Activated CD4-positive, alpha-beta T cell treated with anti-CD3 and anti-CD28 coated beads, Interleukin-2, Interleukin-6, amounts not matched to agents 100 ng/mL and 50 ng/mL, durations not matched to agents 16 hours and 8 hours (primary cell): ENCODE measurements at places on chromosomes 6 and 20.

GRCh38 chr6:16352821-16353438 lies 114.5 kb downstream of the GMPR start:
- no peak for DNase-seq

DNA sequence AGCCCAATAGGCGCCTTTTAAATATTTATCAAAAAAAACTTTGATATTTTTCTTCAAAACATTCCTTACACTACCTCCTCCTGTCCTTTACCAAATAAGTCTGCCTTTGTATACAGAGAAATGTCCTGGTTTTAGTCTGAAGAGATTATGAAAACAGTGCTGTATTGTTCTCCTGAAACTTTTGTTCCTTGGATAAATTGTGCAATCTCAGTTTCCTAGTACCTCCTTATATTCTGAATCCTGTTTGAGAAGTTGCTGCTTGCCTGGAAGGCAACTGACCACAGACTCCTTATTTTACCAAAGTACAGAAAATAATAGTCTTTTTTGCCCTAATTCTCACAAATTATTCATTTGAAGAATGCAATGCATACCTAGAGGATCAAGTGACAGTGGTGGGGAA lies 349.5 kb downstream of the EPHA7 start:
- DNase-seq, result no peak

GRCh38 chr6:1872649-1873131 lies 263.0 kb downstream of the FOXC1 start:
- no peak for DNase-seq

DNA sequence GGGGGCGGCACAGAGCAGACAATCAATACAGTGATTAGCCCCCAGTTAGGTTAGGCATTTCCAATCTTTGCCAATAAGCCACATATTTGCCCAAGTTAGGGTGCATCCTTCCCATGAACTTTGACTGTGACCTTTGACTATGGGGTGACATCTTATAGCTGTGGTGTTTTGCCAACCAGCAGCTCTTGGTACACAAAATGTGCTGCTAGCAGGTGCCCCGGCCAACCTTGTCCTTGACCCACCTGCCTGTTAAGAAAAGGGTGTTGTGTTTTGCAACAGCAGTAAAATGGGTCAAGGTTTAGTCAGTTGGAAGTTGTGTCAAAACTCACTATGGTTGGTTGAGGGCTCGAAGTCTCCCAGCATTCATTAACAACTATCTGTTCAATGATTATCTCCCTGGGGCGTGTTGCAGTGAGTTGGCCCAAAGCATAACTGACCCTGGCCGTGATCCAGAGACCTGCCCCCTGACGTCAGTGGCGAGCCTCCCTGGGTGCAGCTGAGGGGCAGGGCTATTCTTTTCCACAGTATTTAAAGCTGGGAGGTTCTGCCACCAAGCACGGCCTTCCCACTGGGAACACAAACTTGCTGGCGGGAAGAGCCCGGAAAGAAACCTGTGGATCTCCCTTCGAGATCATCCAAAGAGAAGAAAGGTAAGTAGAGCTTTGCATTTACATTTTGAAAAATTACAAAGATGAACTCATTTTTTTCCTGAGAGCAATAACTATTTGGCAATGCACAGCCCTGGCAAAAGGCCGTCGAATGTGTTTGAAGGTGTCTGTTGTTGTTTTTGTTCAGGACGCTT lies at the start of gene PCK1:
TSS of gene PCK1 (plus strand) at position 557 of the 802 bp plus-strand sequence. CDS start 302 bp downstream, outside the sequence.
- DNase-seq, result no peak

- no peak for DNase-seq
Measured at GRCh38 chr6:15025446-15025845, 220.4 kb upstream of the JARID2 start.

DNA sequence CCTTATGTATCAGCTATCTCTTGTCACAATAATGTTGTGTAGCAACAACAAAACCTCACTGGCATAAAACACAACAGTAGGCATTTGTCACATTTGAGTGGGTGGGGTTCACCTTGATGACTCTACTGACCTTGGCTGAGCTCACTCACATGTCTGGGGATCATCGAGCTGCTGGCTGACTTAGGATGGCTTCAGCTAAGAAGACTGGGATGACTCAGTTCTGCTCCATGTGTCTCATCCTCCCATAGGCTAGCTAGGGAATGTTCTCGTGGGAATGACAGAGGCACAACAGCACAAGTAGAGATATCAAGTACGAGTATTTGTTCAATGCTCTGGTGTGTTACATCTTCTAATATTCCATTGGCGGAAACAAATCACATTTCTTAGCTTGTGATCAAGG lies 167.9 kb downstream of the PLCB1 start:
- DNase-seq, result no peak

GRCh38 chr20:17655286-17655651 lies 26.8 kb downstream of the RRBP1 start:
- no peak for DNase-seq

- no peak for DNase-seq
Measured at GRCh38 chr20:54174457-54175175, 830 bp upstream of the CYP24A1 start.

DNA sequence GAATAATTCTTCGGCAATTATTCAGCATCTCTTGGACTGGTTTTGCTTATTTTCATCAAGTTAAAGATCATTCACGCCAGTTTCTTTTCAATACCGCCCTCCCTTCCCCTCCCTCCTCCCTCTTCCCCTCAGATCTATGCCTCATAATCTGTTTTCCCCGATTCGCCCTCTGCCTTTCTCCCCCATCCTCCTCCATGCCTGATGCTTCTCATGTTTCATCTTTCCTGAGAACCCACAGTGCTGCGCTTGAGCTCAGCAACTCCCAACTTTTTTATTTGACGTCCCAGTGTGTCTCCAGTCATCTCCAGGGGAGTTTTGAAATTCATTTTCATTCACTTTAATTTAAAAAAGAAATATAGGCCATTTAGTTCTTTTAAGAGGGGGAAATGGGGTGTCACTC lies 142.7 kb downstream of the PTPRT start:
- no peak for DNase-seq

DNA sequence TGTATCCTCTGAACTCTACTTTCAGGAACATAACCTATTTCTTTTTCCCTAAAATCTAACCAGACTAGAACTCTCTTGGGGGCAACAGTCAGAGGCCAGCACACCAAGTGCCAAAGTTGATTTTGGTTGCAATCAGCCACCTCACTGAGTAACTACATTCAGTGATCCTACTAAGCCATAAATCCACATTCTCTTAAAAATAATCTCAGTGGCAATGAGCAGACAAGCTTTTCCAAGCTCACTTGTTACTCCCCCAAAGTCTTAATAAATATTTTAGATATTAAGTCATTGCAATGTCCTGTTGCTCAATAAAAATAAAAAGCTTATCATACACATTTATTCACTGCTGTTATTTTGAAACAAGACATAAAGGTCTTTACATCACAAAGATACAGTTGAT lies 9.8 kb downstream of the RGS17 start:
- no peak for DNase-seq

DNA sequence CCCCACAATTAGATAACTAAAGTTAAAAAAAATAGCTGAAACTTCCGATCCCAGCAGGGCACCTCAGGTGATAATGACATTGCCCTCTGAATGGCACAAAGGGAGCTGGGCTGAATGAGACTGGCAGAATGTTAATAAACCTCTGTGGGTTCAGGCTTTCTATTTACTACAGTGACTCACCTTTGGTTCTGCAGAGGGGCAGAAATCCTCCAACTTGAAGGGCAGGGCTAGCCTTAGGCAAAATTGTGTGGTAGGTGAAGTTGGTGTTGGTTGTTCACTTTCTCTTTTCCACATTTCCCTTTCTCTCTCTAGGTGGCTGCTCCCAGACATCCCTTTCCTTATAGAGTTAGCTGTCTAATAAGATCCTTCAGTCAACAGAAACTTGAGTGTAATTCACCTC lies 625.2 kb downstream of the EPM2A start:
- no peak for DNase-seq

DNA sequence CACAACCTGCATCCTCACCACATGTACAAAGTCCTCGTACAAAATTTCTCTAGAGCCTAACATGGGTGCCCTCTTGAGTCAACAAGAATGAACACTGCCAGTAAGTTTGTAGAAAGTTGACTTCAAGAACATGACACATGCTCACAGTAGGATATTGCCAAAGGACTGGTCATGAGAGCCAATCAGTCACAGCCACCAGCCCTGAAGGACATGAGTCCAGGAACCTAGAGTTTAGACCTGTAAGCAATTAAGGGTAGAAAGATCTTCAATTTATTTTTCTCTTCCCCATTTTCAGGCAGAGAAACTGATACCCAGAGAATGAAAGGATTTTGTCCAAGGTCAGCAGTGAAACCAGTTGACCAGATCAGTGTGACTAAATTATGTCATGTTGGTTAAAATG lies 96.1 kb downstream of the MAFB start:
- no peak for DNase-seq

DNA sequence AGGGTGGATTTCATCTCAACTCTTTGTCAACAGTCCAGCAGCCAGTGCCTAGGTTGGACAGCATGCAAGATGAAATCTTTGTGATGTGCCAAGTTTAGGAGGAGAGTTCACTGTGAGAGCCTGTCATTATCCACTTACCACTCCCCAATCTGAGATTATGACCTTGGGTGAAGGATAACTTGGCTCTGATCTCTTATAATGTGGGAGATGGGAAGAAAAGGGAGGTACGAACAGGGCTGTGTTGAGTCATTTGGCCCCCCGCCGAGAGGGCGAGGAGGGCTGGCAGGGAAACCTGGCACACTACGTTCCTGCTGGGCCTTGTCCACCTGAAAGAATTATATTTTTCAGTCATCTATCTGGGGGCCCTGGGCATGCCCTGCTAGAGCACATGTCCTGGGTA lies 35.8 kb downstream of the LAMA4 start:
- DNase-seq, result no peak
